ENCODE measurements at places on chromosomes 7 and 10. TPM values are rescaled to one million over a fixed set of nuclear protein-coding genes. Genes with fewer than 3 reads are reported as not detected.

The CPEB3 gene
- 2.3 TPM for total RNA-seq

The TSPAN15 gene
- 86.5 TPM for total RNA-seq

The TMEM273 gene
- not detected for total RNA-seq

The GRID2IP gene
- 0.65 TPM for total RNA-seq

The ADRA2A gene
- 0.67 TPM for total RNA-seq

The TET1 gene
- total RNA-seq: 19.1 TPM

The MMD2 gene
- total RNA-seq: not detected

Measured in Caco-2 (cell line).